ENCODE measurements at places on chromosomes 1 and 21.

DNA sequence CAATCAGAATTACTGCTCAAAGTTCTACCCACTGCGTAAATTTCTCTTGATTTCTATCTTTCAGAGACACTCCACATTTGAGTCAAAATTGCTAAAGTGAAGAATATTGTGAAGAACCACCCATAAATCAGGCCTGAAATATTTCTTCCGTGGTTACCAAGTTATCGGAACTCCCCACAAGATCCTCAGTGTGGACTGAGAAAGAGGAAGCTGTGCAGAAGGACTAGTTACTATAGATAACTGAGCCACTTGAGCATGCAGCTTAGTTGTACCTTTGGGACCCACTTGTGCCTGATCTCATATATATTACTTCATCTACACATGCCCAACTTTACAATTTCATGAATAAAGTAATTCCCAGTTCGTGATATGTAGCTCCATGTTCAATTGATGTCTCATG lies 18.4 kb downstream of the RWDD3 start:
- DNase-seq = no peak

DNA sequence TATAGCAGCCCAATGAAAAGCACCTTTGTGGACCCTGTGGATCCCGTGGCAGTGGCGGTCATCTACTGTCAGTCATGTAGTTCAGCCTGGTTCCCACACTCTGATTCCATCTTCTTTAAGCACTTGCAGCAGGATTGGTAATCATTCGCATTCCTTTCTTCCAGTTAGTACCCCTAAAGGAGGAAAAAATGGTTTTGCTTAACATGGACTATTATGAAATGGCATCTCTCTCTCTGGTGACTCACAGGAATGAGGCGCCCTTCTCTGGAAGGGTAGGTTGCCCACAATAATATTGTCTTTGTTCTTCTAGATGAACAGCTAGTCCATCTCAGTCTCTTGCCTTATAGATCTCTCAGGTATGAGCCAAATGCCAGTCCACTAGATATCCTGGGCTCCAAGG lies 127.9 kb upstream of the MROH9 start:
- DNase-seq = no peak

DNA sequence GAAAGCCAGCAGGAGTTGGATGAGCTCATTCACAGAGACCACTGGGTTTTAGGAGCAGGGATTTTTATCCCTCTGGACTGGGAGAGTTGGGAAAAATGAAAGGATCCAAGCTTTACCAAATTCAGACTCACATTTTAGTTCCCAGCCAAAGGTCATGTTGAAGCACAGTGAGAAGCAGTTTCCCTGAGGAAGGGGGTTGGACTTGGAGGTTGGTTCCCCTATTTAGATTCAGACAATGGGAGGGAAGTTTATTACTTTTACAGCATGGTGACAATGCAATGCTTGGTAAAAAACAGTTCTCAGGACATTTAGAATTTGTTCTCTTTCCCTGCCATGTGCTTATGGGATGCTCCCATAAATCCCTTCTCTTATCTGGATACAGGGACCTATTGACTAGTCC lies 57.3 kb upstream of the ZNF648 start:
- no peak for DNase-seq

GRCh38 chr1:237287876-237288521 lies 246.0 kb downstream of the RYR2 start:
- DNase-seq = no peak

GRCh38 chr21:25324666-25325065 lies 282.6 kb downstream of the MRPL39 start:
- DNase-seq = no peak

DNA sequence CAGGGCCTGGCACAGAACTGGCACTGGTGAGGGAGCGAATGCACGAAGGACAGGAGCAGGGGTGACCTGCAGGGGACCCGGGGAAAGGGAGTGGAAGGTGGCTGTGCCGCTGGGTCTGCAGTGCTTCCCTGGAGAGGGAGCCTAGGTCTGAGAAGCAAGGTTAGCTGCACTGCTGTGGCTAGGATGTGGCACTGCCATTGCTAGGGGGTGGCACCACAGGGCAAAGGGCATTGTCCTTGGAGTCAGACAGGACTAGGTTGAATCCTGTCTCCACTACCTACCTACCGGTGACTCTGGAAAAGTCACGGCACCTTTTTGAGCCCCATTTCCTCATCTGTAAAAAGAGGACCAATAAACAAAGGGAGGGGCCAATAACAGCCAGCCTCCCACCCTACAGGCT lies 28.3 kb downstream of the SLC1A7 start:
- no peak for DNase-seq

- DNase-seq = no peak
These were observed 33.4 kb downstream of the FHAD1 start for GRCh38 chr1:15280416-15280815.

DNA sequence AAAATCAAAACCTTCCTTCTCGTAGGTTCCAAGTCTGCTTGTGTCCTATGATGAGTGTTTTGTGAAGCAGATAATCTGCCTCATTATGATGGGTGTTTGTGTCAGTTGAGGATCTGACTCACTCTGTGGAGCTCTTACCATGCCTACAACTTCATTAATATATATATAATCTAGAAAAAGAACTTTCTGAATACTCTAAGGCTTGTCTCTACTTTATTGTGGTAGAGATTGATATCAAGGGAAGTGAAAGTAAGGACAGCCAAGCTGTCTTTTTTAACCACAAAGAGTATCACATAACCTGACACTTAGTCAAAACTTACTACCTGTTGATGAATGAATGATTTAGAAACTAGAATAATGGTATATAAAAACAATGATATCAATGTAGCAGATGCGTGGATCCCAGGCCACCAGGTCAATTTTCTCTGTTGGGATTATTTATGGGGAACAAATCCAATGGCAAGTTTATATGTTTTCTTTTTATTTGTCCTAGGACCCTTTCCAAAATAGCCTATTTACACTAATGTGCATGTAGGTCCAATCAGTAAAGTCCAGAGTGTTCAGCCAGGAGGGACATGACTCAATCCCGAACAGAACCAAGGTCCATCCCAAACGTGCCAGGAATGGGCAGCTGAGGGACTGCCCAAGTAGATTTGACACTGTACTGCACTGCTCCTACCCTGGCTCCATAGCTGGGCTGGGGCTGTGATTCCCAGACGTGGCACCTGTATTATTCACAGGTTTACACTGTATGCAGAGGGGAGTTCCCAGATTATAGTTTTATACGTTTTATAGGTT lies 182.3 kb upstream of the GREM2 start:
- no peak for DNase-seq

- DNase-seq = no peak
These were observed 51.2 kb downstream of the CCDC185 start for GRCh38 chr1:223444411-223444810.

DNA sequence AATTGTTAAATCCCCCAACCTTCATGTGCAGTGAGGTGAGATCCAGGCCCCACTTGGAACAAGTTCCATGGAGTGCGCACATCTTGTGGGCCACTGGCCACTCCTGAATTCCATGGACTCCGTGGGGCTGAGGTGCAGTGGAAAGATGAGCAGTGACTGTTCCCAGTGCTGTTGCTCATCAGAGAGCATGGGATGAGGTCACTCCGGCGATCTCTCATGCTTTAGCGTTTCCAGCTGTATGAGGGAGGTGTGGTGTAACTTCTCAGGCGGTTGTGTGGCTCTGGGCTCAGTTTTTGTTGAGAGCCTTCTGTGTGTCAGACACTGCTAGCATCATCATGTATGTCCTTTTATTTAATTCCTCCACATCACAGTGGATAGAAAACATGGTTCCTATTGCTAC lies 96.2 kb downstream of the GALNT2 start:
- no peak for DNase-seq

DNA sequence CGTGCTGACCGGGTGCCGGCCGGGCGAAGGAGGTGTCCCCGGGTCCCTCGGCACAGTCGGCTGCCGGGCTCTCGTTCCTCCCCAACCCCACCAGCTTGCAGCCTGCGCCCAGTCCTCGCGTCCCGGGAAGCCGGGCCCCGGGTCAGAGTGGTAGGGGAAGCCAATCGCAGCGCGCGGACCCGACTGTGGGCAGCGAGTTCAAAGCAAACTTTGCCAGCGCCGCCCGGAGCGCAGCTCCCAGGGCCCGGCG lies 328 bp downstream of the MYCL start:
- DNase-seq = no peak

GRCh38 chr1:3547055-3548005 lies 64.0 kb downstream of the MEGF6 start:
- no peak for DNase-seq

DNA sequence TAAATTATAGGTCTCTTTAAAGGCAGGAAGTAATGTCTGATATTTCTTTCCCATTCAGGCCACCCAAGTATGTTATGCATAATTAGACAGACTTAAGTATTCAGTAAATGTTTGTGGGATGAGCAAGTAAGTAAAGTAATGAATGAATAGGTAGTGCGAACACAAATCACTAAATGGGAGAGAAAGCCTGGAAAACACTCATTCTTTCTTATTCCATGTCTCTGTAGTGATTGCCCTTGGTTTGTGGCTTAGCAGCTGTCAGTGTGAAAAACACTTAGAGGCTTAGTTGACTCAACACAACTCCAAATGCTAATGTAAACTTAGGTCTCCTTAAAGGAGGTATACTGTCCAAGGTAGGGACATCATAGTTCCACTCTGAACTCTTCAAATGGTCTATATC lies 182.5 kb downstream of the ZC3H11B start:
- DNase-seq = no peak

- no peak for DNase-seq
These were observed 33.4 kb downstream of the TRABD2B start for GRCh38 chr1:47963568-47964358.

- no peak for DNase-seq
These were observed 16.4 kb downstream of the RUNX3 start for GRCh38 chr1:24913616-24914225.

DNA sequence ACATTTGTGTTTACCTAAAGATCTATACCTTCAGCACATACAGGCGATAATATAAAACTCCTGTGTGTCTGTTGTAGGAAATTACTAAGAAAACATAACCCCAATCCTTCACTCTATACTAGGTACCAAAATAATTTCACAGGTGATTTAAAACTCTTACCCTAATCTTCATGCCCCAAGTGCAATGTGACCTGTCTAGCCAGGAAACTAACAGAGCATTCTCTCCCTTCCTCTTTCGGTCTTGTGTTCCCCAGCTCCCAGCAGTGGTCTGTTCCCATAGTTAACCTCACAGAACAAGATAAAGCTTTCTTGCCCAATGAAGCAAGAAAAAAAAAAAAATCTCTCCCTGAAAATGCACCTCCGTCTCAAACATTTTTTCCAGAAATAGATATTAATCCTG lies 493.5 kb downstream of the DPYD start:
- DNase-seq = no peak

DNA sequence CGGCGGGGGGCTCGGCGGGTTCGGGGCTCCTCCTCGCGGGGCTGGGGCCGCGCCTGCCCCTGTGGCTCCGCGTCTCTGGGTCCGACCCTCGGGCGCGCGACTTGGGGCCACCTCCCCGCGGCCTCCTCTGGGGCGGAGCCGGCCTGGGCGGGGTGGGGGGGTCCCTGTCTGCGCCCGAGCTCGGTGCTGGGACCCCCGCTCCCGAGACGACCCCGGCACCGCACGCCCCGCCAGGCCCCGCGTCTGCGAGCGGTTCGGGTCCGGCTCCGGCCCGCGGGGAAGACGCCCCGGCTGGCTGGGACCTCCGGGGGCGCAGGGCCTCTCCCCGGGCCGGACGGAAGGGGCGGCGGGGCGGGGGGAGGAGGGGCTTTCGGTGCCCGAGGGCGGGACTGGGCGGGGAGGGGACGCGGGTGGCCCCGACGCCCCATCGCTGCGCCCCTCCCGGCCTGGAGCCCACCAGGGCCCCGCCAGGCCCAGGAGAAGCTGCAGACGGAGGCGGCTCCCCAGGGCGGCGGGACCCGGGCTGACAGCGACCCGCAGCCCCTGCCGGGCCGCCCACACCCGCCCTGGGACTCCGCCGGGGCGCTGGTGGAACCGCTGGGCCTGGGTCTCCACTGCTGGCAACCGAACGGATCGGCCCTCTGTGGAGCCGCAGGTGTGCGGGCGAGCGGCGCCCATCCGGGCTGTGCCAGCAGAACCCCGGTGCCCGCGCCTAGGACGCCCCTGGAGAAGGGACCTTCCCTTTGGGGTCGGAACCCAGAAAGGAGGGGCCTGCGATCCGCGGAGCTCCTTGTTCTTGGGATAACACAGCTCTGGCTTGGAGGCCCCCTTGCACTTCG lies 610 bp downstream of the COL6A2 start:
- DNase-seq = no peak

All from NCI-H1436 (cell line).